Uterus (tissue), 4 donors: ENCODE measurements at places on chromosomes 16 and 17.
A peak's percentile ranks its signal among the peaks of the same experiment; 100 is the strongest.

- no peak for DNase-seq
- no peaks in the 10 kb centered on the region for H3K36me3 ChIP-seq
- peaks cover 10% of the 10 kb centered on the region for H3K4me1 ChIP-seq
- no peak overlapping the region for H3K27ac ChIP-seq
Observed at GRCh38 chr16:12904329-12904671, 2.9 kb downstream of the SHISA9 start.

DNA sequence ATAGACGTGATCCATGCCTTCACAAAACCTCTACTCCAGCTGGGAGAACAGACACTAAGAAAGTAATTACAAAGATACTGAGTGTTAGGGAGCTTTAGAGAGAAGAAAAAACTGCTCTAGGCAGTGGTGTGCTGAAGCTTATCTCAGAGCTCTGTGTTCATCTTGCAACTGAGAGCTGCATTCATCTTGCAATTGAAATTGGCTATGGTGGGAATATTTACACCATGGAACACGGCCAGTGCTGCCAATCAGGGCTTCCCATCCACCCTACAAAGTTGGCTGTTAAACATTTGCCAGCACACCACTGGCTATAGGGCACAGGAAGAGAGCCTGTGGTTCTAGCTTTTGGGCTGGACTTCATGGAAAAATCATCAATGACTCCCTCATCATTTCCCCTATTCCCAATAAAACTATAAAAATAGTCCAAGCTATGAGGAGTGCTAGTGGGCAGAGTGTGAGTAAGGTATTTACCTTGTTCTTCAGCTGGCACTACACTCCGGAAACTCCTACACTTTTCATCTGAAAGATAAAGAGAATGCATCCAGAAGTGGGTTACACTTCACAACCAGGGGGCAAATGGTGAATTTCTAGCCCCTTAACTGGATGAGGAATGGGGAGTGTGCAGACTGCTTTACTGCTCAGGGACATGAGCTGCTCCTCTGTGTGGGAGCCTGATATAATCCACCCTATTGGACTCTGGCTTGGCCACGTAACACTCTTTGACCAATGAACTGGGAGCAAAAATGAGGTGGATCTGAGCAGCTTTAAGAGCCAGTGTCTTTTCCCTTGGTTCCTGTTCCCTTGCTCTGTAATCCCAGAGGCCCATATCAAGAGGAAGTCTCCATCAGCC lies 11.6 kb downstream of the GSG1L2 start:
- H3K36me3 ChIP-seq, result no peaks in the 10 kb centered on the region
- H3K27me3 ChIP-seq, result no peaks in the 10 kb centered on the region
- H3K4me1 ChIP-seq, result no peaks in the 10 kb centered on the region
- no peak for DNase-seq

DNA sequence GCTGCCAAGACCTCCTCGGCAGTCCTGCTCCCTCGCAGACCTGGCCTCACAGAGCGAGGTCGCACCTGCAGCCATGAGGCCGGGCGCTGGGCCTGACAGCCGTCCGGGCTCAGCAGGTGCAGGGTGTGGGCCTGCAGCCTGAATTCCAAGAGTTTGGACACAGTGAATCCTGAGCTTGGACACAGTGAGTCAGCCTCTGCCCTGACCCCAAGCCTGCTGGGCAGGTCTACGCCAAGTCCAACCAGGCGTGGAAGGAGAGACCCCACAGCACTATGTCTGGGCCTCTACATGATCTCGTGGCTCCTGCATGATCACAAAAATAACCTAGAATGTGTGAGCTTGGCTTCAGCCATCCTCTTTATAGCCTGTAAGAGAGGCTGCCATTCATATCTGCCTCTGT lies 121.0 kb downstream of the C16orf95 start:
- no peaks in the 10 kb centered on the region for H3K4me1 ChIP-seq
- H3K36me3 ChIP-seq, result no peaks in the 10 kb centered on the region
- DNase-seq, result no peak
- H3K27me3 ChIP-seq, result no peaks in the 10 kb centered on the region
- H3K4me3 ChIP-seq, result no peak overlapping the region

DNA sequence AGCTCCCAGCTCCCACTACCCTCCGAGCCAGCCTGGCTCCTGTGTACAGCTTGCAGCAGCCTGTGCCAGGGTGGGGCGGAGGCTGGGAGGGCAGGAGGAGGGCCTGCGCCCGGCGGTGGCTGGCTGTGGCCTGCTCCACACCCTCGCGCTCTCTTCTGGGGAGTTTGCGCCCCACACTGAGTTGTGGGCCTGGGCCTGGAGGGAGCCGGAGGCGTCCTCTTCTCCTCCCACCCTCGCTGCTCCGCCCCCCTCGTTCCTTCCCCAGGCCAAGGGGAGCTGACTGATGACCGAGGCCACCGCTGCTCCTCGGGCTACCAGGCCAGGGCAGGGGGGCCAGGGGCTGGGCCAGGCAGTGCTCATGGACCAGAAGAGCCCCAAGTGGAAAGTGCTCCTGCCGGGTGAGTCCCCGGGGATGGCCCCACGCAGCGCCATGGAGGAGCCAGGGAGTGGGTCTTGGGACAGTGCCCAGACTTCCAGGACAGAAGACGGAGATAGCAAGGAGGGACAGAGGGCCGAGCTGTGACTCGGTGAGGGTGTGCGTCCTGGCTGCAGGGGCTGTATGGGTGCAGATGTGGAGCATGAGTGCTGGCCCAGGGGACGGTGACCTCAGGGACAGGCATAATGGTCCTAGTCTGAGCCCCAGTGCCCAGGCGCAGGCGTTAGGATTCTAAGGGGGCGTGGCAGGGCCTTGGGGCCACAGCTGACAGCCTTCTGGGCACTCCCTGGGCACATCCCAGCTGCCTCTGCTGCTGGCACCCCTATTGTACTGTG lies 242.1 kb upstream of the GSE1 start:
- H3K4me1 ChIP-seq, result no peaks in the 10 kb centered on the region
- no peak for DNase-seq
- no peak overlapping the region for H3K4me3 ChIP-seq

- no peaks in the 10 kb centered on the region for H3K4me1 ChIP-seq
- H3K4me3 ChIP-seq, result peak overlapping the region; percentile 5
- peak overlapping the region; percentile 43 for H3K27ac ChIP-seq
- no peaks in the 10 kb centered on the region for H3K27me3 ChIP-seq
- DNase-seq, result no peak
Observed at GRCh38 chr17:2485543-2485942, 26.1 kb downstream of the METTL16 start.

GRCh38 chr16:12300490-12300889 lies 324.0 kb downstream of the SNX29 start:
- H3K4me1 ChIP-seq, result no peaks in the 10 kb centered on the region
- no peaks in the 10 kb centered on the region for H3K27me3 ChIP-seq
- no peak overlapping the region for H3K4me3 ChIP-seq

- H3K27me3 ChIP-seq, result no peaks in the 10 kb centered on the region
- no peaks in the 10 kb centered on the region for H3K4me1 ChIP-seq
- H3K4me3 ChIP-seq, result peak overlapping the region; percentile 87
- no peaks in the 10 kb centered on the region for H3K36me3 ChIP-seq
- H3K27ac ChIP-seq, result peak overlapping the region; percentile 94
- DNase-seq, result no peak
Observed at GRCh38 chr16:84820305-84820684, 510 bp downstream of the CRISPLD2 start.

DNA sequence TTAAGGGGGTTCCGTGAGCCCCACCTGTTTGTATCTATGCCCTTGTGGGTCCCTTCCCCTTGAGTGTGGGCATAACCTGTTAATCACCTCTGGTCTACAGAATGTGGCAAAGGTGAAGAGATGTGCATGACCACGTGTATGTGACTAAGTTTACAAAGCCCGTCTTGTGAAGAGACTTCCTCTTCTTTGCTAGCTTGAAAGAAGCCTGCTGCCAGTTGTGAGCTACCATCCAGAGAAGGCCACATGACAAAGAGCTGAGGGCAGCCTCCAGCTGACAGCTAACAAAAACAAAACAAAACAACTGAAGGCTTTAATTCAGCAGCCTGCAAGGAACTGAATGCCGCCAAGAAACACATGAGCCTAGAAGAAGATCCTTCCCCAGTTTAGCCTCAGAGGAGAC lies 112.0 kb downstream of the AXIN2 start:
- H3K4me3 ChIP-seq, result no peak overlapping the region
- H3K4me1 ChIP-seq, result no peaks in the 10 kb centered on the region
- DNase-seq, result no peak
- H3K27ac ChIP-seq, result no peak overlapping the region
- H3K27me3 ChIP-seq, result no peaks in the 10 kb centered on the region
- H3K36me3 ChIP-seq, result no peaks in the 10 kb centered on the region

DNA sequence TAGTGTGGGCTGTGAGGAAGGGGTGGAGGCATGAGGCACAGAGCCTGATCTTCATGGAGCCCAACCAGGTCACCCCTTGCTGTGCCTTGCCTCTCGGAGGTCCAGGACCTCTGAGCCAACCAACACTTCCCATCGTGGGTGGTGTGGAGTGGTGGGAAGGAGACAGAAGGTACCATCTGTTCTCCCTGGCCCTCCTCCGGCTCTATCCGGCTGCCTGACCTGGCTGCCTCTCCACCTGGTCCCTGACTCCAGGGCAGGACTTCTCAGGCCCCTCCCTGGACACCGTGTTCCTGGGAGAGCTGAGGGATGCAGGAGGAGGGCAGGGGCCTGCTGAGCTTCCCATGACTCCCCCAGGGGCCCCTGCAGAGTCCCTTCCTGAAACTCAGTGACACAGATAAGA lies 3.9 kb downstream of the PDK2 start:
- H3K4me1 ChIP-seq, result peaks cover 5% of the 10 kb centered on the region
- H3K27me3 ChIP-seq, result no peaks in the 10 kb centered on the region
- H3K27ac ChIP-seq, result no peak overlapping the region
- no peak for DNase-seq
